ENCODE measurements at places on chromosomes 11 and 22. TPM values are rescaled to one million over a fixed set of nuclear protein-coding genes. Genes with fewer than 3 reads are reported as not detected.

CRYBA4 gene
- not detected for total RNA-seq

RAPSN gene
- not detected for total RNA-seq

HYLS1 gene
- total RNA-seq: 9.3 TPM

TRIM3 gene
- 31.0 TPM for total RNA-seq

TOP3B gene
- 30.2 TPM for total RNA-seq

SAA2 gene
- total RNA-seq: 15.2 TPM

PANX2 gene
- 0.07 TPM for total RNA-seq

FAM181B gene
- total RNA-seq: 0.06 TPM

OR4D5 gene
- total RNA-seq: not detected

C11orf91 gene
- total RNA-seq: not detected

FAT3 gene
- 0.80 TPM for total RNA-seq

OR4C13 gene
- not detected for total RNA-seq

WNT11 gene
- total RNA-seq: not detected

SCGB1D2 gene
- total RNA-seq: not detected

PRG2 gene
- not detected for total RNA-seq

IFITM10 gene
- total RNA-seq: not detected

CADM1 gene
- 21.3 TPM for total RNA-seq

CHRM1 gene
- not detected for total RNA-seq

OR5M11 gene
- total RNA-seq: not detected

VWCE gene
- 0.65 TPM for total RNA-seq

CNTN5 gene
- total RNA-seq: not detected

IGLL5 gene
- not detected for total RNA-seq

OR56A1 gene
- total RNA-seq: not detected

MTMR3 gene
- total RNA-seq: 10.1 TPM

DUSP8 gene
- total RNA-seq: 9.7 TPM

RAB3IL1 gene
- 0.12 TPM for total RNA-seq

MOV10L1 gene
- total RNA-seq: 0.12 TPM
